ENCODE measurements at places on chromosomes 13 and 19. TPM values are rescaled to one million over a fixed set of nuclear protein-coding genes. Genes with fewer than 3 reads are reported as not detected.

DNA sequence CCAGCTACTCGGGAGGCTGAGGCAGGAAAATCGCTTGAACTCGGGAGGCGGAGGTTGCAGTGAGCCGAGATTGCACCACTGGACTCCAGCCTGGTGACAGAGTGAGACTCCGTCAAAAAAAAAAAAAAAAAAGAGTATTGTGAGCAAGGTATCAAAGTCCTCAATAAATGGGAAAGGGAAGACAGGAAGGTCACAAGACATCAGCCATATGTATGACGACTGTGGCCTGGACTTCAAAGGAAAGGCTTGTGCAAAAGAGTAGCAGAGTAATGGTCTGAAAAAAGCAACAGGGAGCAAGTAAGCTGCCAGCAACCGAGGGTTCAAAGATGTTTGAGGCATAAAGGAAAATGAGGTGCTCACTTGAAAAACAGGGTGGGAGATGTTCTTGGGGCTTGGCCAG lies 116.0 kb upstream of the WASF3 start:
- no peak for ATAC-seq

GRCh38 chr13:112938680-112939079 lies 30.3 kb upstream of the MCF2L start:
- ATAC-seq: no peak

The PEG3 gene
- total RNA-seq: 1.4 TPM

The S1PR4 gene
- 1.1 TPM for total RNA-seq

- no peak for ATAC-seq
Measured at GRCh38 chr19:11763611-11764010, 3.2 kb upstream of the ZNF441 start.
